ENCODE measurements at places on chromosomes 6 and 20.

DNA sequence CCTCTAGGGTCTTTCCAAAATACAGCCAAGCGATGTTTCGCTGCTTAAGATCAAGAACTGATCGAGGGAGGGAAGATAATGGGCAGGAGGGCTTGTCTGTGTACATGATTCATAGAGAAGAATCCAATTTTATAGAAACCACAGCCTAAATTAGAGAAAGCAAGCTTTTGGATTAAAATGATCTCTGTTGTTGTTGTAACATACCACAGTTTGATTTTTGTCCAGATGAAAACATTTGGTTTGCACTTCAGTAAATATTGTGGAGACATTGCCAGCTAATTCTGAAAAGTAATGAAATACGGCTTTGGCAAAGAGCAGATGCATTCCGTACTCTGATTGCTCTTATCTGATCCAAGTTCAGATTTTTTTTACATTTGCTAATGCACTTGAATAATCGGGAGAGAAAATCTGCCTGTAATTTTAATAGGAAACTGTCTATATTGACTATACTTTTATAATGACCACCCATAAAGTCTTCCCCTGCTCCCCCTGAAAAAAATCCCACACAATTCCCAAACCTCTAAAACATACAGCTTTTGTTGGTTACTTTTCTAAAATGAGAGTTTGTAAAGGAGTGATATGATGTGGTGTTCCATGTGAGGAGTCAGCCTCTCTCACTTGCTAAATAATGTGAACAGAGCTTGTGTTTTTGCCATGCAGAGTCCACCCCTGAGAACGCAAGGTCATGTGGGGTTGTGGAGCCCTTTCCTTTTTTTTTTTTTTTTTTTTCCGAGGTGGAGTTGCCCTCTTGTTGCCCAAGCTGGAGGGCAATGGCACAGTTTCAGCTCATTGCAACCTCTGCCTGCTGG, 199.9 kb downstream of the DTNBP1 start:
- H3K4me3 ChIP-seq: no peak overlapping the region
- H3K27ac ChIP-seq: no peak overlapping the region
- H3K4me1 ChIP-seq: peaks cover 68% of the 10 kb centered on the region
- H3K36me3 ChIP-seq: peaks cover 25% of the 10 kb centered on the region

- H3K4me1 ChIP-seq: no peaks in the 10 kb centered on the region
- no peaks in the 10 kb centered on the region for H3K36me3 ChIP-seq
- peaks cover 46% of the 10 kb centered on the region for H3K27me3 ChIP-seq
- DNase-seq: no peak
Observed at GRCh38 chr6:32288426-32288825, 64.6 kb upstream of the NOTCH4 start.

DNA sequence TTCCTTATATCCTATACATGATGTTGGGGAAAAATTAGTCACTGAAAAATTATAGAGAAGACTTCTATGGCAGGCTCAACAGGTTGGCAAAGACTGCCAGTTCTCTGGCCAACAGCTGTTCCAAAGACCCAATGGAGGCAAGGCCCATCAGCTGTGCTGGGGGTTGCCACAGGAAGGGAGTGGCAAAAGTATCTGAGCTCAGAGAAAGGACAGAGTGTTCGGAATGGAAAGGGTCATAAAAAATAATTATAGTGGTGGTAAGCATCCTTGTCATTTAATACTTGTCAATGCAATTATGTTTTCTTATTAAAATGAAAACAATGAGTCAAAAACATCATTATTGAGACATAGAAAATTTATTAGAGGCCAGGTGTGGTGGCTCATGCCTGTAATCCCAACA, 36.1 kb downstream of the FASTKD5 start:
- H3K36me3 ChIP-seq: peaks cover 29% of the 10 kb centered on the region
- peak overlapping the region; percentile 67 for H3K27ac ChIP-seq
- no peak overlapping the region for H3K4me3 ChIP-seq
- DNase-seq: no peak
- H3K27me3 ChIP-seq: no peaks in the 10 kb centered on the region

GRCh38 chr20:49961413-49961812, 21.4 kb upstream of the SNAI1 start:
- H3K27ac ChIP-seq: no peak overlapping the region
- peaks cover 16% of the 10 kb centered on the region for H3K36me3 ChIP-seq
- H3K4me1 ChIP-seq: no peaks in the 10 kb centered on the region
- DNase-seq: no peak
- H3K27me3 ChIP-seq: no peaks in the 10 kb centered on the region

- H3K4me1 ChIP-seq: peaks cover 5% of the 10 kb centered on the region
- no peak for DNase-seq
- no peaks in the 10 kb centered on the region for H3K36me3 ChIP-seq
Observed at GRCh38 chr6:169254456-169255316, 1.0 kb upstream of the THBS2 start.

DNA sequence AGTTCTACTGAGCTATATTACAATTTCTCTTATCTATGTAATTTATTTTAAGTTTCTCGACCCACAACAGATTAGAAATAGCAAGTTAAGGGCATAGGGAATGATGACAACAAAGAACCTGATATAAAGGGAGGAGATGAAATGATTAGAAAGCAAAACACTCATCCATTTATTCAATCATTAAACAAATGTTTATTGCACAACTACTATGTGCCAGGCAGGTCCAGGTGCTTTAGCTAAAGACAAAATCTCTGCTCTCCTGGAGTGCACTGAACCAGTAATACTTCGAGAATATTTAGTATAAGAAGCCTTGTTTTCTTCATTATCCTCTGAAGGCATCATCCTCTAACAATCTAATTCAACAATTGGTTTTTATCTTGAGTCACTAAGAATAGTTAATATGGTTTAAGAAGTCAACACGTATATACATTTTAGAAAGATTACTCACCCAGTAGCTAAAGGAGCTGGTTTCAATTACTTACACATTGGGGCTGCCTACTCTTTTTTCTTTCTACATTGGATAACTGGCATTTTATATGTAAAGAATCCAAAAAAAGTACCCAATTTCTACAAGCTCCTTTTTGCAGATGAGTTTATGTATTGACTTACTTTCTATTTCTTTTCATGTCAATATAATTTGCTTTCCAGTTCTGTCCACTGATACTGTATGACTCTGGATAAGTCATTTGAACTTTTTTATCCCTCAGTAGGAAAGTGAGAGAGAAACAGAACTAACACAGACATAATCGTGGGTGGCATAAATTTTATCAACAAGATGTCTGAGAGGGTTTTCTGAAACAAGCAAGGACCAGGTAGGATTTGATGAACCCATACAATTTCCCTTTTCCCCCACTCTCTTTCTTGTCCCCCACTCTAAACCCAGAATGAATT, 312.6 kb downstream of the CLIC5 start:
- no peak overlapping the region for H3K4me3 ChIP-seq
- no peak for DNase-seq
